ENCODE measurements at places on chromosomes 16 and 17.

DNA sequence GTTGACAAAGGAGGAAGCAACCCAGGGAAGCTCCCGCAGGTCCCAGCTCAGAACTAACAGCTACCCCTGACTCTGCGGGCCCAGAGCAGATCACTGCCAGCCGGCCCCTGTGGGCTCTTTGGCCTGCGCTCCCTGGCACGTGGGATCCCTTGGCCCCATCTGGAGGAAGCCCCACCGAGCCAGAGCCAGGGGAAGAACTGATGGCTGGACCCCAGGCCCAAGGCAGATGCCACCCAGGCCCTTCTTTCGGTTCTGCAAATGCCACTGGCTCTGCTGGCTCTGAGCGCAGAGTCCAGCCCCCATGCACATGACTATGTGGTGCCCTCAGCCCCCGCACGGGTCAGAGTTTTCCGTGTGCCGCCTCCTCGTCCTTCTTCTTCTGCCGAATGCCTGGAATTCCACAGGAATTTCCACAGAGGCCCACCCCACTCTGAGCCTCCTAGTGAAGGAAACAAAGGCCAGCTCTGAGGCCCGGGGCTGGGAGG lies 35.8 kb upstream of the SNN start:
- no peak for DNase-seq

- DNase-seq = no peak
Measured at GRCh38 chr17:41333098-41333497, 17.5 kb downstream of the KRT33A start.

GRCh38 chr17:44283344-44284023 lies 15.5 kb upstream of the SLC4A1 start:
- DNase-seq = no peak

- peak; percentile 42 for DNase-seq
Measured at GRCh38 chr17:9645851-9646545, 681 bp downstream of the USP43 start.

DNA sequence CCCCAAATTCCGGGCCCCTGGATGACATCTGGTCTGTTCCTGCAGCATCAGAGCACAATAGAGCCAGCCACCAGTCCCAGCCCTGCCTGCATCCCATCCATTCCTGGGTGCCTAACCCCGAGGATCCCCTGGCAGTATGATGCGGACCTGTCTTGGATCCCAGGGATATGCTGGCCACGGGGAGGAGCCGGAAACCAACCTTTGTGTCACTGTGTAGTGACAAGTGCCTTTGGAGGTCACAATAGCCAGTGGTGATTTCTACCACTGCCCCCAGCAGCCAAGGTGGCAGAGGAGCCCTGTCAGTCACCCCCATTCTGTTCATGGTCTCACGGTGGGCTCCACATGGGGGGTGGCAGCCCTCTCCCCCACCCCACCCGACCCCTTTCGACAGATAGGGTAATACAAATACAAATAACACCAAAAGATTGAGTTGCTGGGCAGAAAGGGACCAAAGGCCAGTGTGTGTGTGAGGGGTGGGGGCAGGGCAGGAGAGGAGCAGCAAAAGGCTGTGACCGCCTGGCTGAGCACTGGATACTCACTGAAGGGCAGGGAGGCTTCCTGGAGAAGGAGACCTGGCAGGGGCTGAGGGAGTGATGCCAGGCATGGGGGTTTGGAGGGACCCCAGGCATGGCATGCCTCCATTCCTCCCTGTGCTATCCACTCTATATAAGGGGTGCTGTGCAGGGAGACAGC lies 29.0 kb upstream of the MEOX1 start:
- DNase-seq = no peak

- no peak for DNase-seq
Measured at GRCh38 chr16:72834499-72834898, 213.4 kb downstream of the ZFHX3 start.

DNA sequence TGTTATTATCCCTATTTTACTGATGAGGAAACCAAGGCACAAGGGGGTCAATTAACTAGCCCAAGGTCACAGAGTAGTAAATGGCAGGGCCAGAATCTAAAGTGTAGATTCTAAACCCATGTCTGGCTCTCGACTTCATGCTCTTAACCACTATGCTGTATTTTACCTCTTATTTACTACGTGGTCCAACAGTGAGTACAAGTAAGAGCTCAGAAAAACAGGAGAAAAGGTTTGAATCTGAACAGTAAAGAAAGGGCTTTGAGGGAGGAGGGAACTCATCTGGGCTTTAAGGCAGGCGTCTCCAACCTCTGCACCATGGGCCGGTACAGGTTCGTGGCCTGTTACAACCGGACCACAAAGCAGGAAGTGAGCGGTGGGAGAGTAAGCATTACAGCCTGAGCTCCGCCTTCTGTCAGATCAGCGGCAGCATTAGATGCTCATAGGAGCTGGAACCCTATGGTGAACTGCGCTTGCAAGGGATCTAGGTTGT lies 62.9 kb downstream of the SMURF2 start:
- no peak for DNase-seq

GRCh38 chr16:19842426-19843157 lies 42.1 kb downstream of the GPRC5B start:
- DNase-seq = no peak

GRCh38 chr17:50111673-50112655 lies 16.8 kb downstream of the PDK2 start:
- DNase-seq = no peak

DNA sequence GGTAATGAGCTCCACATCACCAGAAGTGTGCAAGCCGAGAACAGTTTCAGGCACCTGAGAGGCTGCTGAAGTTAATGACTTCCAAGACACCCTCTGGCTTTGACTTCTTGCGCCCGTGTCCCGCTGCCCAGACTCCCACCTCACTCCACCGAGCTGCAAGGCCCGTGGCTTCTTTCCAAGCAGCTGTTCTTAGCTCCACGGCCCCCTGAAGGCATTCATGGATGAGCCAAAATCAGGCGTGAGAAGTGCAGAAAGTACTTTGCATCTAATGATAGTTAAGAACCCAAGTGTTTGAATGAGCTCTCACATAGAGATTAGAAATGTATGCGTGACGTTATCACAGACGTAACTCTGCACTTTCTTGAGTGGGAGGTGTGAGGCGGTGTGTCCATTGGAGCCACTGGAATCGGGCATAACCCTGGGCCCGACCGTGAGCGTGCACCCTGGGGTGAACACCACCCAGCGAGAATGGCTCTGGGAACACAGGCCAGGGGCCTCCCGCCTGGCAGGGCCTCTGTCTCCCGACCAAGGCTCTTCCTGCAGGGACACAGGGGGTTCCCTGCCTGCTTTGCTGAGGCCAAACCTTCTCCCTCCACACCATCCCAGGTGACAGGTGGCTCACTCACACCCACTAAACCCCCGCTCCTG lies 11.0 kb downstream of the NPTX1 start:
- DNase-seq = no peak

- DNase-seq = no peak
Measured at GRCh38 chr17:7419819-7420610, at the start of gene SPEM1. TSS of gene SPEM1 (plus strand) at chr17:7420324. CDS start at chr17:7420385, 61 bp downstream.

DNA sequence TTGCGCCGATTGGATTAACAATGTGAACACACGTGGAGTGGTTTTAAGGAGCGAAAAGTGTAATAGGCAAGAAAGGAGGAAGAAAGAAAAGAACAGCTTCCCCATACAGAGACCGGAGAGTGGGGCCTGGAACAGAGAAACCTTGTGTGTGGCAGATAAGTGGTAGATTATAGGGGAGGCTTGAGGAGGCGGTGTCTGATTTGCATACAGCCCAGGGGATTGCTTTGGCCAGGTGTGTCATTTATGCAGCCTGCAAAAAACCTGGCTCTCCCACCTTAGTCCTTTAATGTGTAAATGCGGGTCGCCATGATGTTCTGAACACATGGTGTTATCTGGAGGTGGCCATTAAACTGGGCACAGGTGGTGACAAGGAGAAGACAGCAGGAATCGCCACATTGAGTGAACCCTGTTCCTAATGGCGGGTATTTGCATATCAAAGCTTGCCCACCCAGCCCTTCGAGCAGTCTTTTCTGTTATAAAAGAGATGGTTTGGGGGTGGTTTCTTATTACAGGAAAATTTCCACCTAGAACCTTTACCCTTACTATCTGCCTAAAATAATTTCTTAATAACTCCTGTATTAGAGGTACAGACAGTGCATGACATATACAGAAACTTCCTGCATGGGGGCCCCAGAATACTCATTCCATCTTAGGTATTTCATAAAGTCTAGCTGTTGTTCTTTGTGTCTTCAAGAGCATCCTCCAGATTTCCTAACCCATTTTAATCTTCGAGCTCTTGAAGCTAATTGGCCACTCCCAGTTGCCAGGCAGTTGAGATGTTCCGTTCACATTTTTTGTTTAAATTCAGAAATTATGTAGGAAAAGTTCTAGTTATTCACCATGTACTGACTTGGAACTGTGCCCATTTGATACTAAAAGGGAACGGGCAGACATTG lies 292.5 kb downstream of the RBFOX1 start:
- DNase-seq = no peak

GRCh38 chr16:75222271-75222783 lies 3.5 kb downstream of the CTRB1 start:
- DNase-seq = no peak

DNA sequence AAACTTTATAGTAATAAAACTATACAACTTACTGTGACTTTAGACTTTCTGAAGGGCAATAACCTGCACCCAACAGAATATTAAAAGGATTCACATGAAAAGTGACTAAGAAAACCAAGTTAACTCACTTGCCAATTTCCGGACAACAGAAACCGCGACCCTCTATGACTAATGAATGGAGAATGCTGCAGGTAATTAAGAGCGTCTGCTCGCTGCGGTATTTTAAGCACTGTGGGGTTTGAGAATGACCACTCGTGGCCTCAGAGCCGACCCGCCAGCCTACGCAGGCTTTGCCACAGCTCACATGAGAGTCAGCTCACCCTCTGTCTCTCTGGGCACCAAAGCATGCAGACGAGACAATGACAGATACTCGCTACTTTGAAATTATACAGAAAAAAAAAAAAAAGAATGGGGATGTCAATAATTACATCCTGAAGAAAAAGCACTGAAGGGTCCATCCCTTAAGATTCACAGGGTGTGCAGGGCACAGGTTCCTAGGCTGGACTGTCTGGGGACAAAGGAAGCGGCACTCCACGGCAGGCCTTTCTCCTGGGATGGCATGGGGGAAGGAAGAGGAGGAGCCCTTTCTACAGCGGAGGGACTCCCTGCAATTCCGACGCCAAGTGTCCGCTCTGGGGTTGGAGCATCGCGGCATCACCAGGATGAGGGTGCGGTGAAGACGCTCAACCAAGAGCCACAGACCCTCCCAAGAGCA lies 35.0 kb downstream of the ZCCHC14 start:
- DNase-seq = no peak

DNA sequence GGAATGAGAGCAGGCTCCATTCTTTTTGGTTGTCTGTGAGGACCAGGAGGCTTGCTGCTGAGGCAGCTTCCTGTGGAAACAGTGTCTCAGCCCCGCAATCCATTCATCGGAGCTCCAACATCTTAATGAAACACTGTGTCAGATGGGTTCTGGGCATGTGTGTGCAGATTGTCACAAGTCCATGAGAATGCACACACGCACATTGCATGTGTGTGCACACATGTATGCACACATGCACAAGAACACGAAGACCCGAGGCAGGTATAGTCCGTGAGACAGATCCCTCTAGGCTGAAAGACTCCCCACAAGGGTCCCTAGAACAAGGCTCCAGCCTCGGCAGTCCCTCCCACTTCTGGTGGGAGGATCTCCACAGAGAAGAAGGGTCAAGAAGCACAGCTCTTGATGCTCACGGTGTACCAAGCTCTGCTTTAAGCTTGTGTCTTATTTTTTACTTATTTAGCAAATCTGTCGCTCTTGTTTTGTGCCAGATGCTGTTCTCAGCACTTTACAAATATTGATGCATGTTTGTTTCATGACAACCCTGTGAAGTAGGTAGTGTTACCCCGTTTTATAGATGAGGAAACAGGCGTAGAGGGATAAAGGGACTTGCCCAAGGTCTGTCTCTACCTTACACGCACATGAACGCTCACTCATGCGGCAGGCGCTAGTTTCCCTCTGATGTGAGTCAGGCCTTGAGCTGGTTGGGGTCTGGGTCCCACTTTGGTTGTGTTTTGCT lies 213.1 kb downstream of the SEC14L1 start:
- no peak for DNase-seq

GRCh38 chr16:2042986-2043666 lies 4.5 kb downstream of the NTHL1 start:
- no peak for DNase-seq

DNA sequence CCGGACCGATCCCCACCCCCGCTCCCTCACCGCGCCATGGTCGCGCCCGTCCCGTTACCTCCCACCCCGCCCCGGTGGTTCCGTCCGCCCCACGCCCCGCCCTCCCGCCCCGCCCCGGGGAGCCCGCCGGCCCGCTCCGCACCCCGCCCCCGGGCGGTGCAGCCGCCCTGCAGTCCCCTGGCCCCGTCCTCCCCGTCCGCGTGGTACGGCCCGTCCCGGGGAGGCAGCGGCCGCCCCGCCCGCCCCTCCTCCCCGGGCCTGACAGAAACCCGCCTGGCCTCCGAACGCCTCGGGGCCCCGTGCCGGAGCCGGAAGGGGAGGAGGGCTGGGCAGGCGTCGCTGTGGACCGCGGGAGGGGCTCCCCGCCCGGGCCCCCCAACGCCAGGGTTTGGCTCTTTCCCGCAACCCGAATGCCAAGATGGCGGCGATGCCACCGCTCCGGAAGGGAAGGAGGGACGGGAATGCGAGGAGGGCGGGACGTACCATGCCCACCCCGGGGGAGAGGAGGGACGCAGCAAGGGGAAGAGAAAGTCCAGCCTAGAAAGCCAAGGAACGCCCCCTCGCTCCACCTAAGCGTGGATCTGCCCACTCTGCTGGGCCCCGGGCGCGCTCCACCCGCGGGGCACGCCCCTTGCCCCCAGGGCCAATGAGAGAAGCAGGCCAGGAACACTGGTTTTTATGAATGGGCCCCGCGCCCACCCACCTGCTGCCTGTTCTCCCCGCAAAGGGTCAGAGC lies at the start of gene PIP4K2B:
Gene PIP4K2B, minus strand, starts transcription at position 56 of the 736 bp plus-strand sequence. CDS start 132 bp downstream, outside the sequence.
- DNase-seq = peak; percentile 93

- no peak for DNase-seq
Measured at GRCh38 chr16:75065149-75065505, 51.5 kb downstream of the LDHD start.

- DNase-seq = no peak
Measured at GRCh38 chr17:4892499-4893221, 6.7 kb upstream of the C17orf107 start.

- DNase-seq = no peak
Measured at GRCh38 chr16:72910381-72910780, 137.5 kb downstream of the ZFHX3 start.

DNA sequence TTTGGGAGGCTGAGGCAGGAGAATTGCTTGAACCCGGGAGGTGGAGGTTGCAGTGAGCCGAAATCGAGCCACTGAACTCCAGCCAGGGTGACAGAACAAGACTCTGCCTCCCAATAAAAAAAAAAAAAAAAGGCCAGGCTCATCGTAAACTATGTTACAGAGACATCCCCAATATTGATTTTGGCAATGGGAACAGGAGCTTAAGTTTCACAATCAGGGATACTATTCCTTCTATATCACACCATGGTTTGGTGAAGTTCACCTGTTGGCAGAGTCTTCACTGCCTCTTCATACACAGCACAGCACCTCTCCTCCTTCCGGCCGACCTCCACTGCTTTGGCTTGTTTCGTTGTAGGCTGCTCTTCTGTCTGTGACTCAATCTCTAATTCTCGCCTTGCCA lies 21.2 kb downstream of the UTP6 start:
- no peak for DNase-seq

GRCh38 chr17:12522336-12522735 lies 143.4 kb upstream of the MYOCD start:
- no peak for DNase-seq

- DNase-seq = peak; percentile 49
Measured at GRCh38 chr17:6666077-6666521, 14.5 kb downstream of the C17orf100 start.

- DNase-seq = no peak
Measured at GRCh38 chr17:57407287-57408070, 151.2 kb downstream of the MSI2 start.
